ENCODE measurements at places on chromosomes 11 and 22.

DNA sequence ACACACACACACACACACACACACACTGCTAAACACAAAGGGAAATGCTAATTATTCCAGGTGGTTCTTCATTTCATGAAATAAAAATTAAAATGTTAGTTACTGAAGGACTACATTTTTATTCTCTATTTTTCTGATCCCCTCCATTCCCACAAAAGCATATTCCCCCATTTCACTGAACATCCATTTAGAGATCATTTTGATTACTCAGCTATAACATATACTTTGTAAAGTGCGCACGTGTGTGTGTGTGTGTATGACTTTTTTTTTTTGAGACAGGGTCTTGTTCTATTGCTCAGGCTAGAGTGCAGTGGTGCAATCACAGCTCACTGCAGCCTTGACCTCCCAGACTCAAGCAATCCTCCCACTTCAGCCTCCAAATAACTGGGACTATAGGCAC, 42.6 kb downstream of the SLC35F2 start:
- H3K27ac ChIP-seq, result no peak overlapping the region
- no peaks in the 10 kb centered on the region for H3K4me1 ChIP-seq
- no peak for DNase-seq
- no peak overlapping the region for H3K4me3 ChIP-seq
- H3K36me3 ChIP-seq, result peaks cover 2% of the 10 kb centered on the region
- H3K27me3 ChIP-seq, result no peaks in the 10 kb centered on the region

GRCh38 chr11:134398079-134398444, 14.0 kb downstream of the B3GAT1 start:
- no peak for DNase-seq
- no peaks in the 10 kb centered on the region for H3K36me3 ChIP-seq
- no peaks in the 10 kb centered on the region for H3K4me1 ChIP-seq
- H3K4me3 ChIP-seq, result no peak overlapping the region
- no peak overlapping the region for H3K27ac ChIP-seq
- peaks cover 2% of the 10 kb centered on the region for H3K27me3 ChIP-seq

- no peaks in the 10 kb centered on the region for H3K4me1 ChIP-seq
- H3K27me3 ChIP-seq, result no peaks in the 10 kb centered on the region
Observed at GRCh38 chr22:36086170-36086490, 57.5 kb upstream of the RBFOX2 start.

- no peak overlapping the region for H3K4me3 ChIP-seq
- H3K4me1 ChIP-seq, result peaks cover 11% of the 10 kb centered on the region
- no peaks in the 10 kb centered on the region for H3K27me3 ChIP-seq
- H3K36me3 ChIP-seq, result no peaks in the 10 kb centered on the region
Observed at GRCh38 chr11:62806611-62807121, 1.4 kb upstream of the NXF1 start.

GRCh38 chr11:64789331-64790204, 11.2 kb upstream of the SF1 start:
- no peak overlapping the region for H3K27ac ChIP-seq
- no peak overlapping the region for H3K4me3 ChIP-seq
- DNase-seq, result no peak
- H3K4me1 ChIP-seq, result peaks cover 21% of the 10 kb centered on the region

GRCh38 chr11:73157101-73158010, 15.2 kb upstream of the FCHSD2 start:
- no peaks in the 10 kb centered on the region for H3K36me3 ChIP-seq
- no peak overlapping the region for H3K27ac ChIP-seq
- no peak for DNase-seq
- H3K27me3 ChIP-seq, result no peaks in the 10 kb centered on the region

GRCh38 chr11:59224351-59224928, 11.7 kb upstream of the MPEG1 start:
- H3K27me3 ChIP-seq, result no peaks in the 10 kb centered on the region
- H3K4me3 ChIP-seq, result no peak overlapping the region

- H3K36me3 ChIP-seq, result no peaks in the 10 kb centered on the region
- no peak overlapping the region for H3K4me3 ChIP-seq
- H3K4me1 ChIP-seq, result no peaks in the 10 kb centered on the region
- no peak overlapping the region for H3K27ac ChIP-seq
Observed at GRCh38 chr11:73242251-73243092, 24.4 kb downstream of the P2RY2 start.

- no peak overlapping the region for H3K27ac ChIP-seq
- no peaks in the 10 kb centered on the region for H3K4me1 ChIP-seq
- no peak for DNase-seq
- H3K4me3 ChIP-seq, result no peak overlapping the region
- H3K27me3 ChIP-seq, result no peaks in the 10 kb centered on the region
Observed at GRCh38 chr11:74926304-74927030, 22.4 kb downstream of the XRRA1 start.

DNA sequence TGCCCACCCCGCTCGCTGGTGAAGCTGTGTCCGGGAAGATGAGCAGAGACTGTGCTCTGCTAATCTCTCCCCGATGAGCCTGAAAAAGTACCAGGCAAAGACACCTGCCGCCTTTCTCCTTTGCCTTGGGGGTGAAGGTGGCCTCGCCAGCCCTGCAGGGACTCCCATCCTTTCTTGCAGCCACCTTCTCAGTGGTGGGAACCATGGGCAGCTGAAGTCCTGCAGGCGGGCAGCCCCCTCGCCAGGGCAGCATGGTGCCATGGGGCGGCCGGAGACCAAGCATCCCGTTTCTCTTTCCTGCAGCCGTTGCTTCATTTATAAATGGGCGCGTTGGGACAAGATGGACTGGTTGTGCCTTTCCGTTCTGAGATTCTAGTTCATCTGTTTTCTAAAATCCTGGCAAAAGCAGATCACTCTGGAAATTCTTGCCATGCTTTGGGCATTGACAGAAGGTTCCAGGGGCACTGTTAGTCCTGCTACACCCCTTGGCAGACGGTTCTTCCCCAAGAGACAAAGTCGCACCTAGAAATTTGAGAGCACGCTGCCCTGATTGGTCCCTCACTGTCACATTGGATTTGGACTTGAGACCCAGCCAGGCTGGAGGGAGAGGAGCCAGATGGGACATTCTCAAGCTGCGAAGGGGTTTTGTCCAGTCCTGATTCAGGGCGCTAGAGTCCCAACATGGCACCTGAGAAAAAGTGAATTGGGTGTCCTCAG, 7.5 kb downstream of the CTTN start:
- no peak for DNase-seq
- no peaks in the 10 kb centered on the region for H3K36me3 ChIP-seq
- peaks cover 14% of the 10 kb centered on the region for H3K27me3 ChIP-seq
- no peak overlapping the region for H3K27ac ChIP-seq
- H3K4me3 ChIP-seq, result no peak overlapping the region

GRCh38 chr11:46161201-46161600, 39.9 kb upstream of the PHF21A start:
- H3K27me3 ChIP-seq, result no peaks in the 10 kb centered on the region
- no peak for DNase-seq
- no peaks in the 10 kb centered on the region for H3K36me3 ChIP-seq
- H3K4me3 ChIP-seq, result no peak overlapping the region

- peaks cover 9% of the 10 kb centered on the region for H3K4me1 ChIP-seq
- no peak overlapping the region for H3K4me3 ChIP-seq
- no peaks in the 10 kb centered on the region for H3K27me3 ChIP-seq
- H3K27ac ChIP-seq, result peak overlapping the region; percentile 43
Observed at GRCh38 chr22:23237201-23237798, 57.0 kb downstream of the BCR start.

- H3K4me3 ChIP-seq, result no peak overlapping the region
- no peak for DNase-seq
- peaks cover 4% of the 10 kb centered on the region for H3K27me3 ChIP-seq
- H3K27ac ChIP-seq, result no peak overlapping the region
- no peaks in the 10 kb centered on the region for H3K36me3 ChIP-seq
Observed at GRCh38 chr22:16964366-16964765, 43.7 kb downstream of the GAB4 start.

- H3K4me3 ChIP-seq, result no peak overlapping the region
- H3K27me3 ChIP-seq, result no peaks in the 10 kb centered on the region
- H3K4me1 ChIP-seq, result peaks cover 36% of the 10 kb centered on the region
- no peak overlapping the region for H3K27ac ChIP-seq
- DNase-seq, result no peak
Observed at GRCh38 chr22:26601726-26602125, 11.8 kb upstream of the TPST2 start.

DNA sequence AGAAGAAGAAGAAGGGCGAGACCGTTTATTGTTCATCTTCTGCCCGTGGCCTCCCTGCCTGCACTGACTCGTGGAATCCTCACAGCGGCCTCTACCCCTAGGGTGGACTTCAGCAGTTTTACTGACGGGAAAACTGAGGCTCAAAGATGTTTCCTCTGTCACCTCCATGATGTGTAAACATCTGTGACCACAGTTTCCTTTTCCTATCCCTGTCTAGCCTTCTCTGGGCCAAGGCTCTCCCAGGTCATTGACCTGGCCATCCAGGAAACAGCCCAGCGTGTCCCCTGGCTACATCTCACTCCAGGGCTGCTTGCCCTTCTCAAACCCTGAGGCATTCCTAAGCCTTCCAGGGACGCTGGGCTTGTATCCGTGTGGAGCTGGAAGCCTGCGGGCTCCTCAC, 49.0 kb upstream of the GCAT start:
- H3K36me3 ChIP-seq, result peaks cover 61% of the 10 kb centered on the region
- no peaks in the 10 kb centered on the region for H3K27me3 ChIP-seq
- no peak overlapping the region for H3K4me3 ChIP-seq
- H3K27ac ChIP-seq, result no peak overlapping the region
- H3K4me1 ChIP-seq, result no peaks in the 10 kb centered on the region

DNA sequence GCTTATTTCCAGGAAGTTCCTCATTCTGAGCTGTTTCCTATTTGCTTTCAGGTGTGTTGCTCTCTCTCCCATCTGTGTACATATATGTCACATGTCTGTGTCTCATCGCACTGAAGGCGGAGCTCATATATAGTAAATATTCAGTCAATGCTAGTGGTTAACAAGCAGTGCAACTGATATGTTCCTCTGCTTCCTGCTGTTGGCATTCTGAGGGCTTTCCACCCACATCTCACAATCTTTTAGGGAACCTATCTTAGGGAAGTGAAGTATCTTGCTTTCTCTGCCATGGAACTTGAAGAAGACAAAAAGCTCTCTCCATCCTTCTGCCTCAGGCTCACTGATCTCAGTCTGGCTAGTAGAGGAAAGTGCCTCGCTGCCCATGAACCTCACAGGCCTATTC, 139.8 kb downstream of the TTC17 start:
- H3K4me3 ChIP-seq, result no peak overlapping the region
- H3K27me3 ChIP-seq, result no peaks in the 10 kb centered on the region
- no peaks in the 10 kb centered on the region for H3K4me1 ChIP-seq
- H3K36me3 ChIP-seq, result peaks cover 11% of the 10 kb centered on the region
- H3K27ac ChIP-seq, result no peak overlapping the region

GRCh38 chr11:114880442-114880841, 202.1 kb downstream of the NXPE2 start:
- H3K4me1 ChIP-seq, result no peaks in the 10 kb centered on the region
- no peaks in the 10 kb centered on the region for H3K36me3 ChIP-seq
- H3K27me3 ChIP-seq, result no peaks in the 10 kb centered on the region
- no peak overlapping the region for H3K27ac ChIP-seq

- H3K4me3 ChIP-seq, result no peak overlapping the region
- H3K4me1 ChIP-seq, result no peaks in the 10 kb centered on the region
- no peak overlapping the region for H3K27ac ChIP-seq
- H3K36me3 ChIP-seq, result no peaks in the 10 kb centered on the region
- H3K27me3 ChIP-seq, result no peaks in the 10 kb centered on the region
Observed at GRCh38 chr11:27241311-27242122, 121.5 kb downstream of the CCDC34 start.

DNA sequence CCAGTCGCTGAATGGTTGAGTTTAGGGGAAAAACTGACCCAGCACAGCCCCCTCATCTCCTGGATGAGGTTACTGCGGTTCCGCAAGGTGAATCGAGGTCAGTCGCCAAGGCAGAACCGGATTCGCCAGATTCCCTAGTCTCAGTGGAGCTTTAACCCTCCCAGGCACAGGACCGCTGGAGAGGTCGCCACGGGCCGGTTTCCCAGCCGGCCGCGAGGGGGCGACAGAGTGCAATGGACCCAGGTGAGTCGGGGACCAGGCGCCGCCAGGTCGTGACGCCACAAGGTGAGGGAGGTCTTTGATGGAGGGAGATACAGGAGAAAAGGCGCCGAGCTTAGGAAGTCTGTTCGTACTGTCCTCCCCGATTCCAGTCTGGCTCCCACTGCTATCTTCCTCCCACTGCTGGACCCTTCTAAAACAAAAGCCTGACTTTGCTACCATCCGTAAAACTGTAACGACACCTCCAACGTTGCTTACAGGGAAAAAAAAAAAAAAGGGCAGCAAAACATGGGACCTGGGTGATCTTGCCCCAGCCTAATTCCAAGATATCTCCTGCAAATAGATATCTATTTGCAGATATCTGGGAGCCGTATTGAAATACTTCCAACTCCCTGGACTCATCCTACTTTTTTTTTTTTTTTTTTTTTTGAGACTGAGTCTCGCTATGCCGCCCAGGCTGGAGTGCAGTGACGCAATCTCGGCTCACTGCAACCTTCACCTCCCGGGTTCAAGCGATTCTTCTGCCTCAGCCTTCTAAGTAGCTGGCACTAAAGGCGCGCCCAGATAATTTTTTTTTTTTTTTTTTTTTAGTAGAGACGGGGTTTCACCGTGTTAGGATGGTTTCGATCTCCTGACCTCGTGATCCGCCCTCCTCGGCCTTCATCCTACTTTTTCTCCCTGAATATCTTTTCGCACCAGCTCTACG, 1.4 kb upstream of the GGA1 start:
- peaks cover 39% of the 10 kb centered on the region for H3K4me1 ChIP-seq
- peak; percentile 89 for DNase-seq
- H3K4me3 ChIP-seq, result peak overlapping the region; percentile 46
- H3K27ac ChIP-seq, result peak overlapping the region; percentile 99

DNA sequence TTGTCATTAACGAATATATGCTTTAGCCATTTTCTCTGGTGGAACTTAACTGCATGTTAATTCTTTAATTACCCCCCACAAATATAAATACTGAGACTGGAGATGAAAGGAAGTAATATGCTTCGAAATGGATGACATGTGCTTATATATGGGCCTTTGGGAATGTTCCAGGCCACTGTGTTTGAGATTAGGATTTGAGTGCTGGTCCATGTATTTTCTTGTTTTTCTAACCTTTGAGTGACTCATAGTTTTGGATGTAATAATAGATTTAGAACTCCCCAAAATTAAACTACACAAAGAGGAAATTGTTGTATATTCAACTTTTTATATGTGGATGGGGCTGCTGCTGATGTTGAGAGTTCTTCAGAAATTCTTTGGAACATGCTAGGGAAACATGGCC, 54.2 kb downstream of the EXT2 start:
- H3K27me3 ChIP-seq, result no peaks in the 10 kb centered on the region
- peaks cover 25% of the 10 kb centered on the region for H3K36me3 ChIP-seq
- no peaks in the 10 kb centered on the region for H3K4me1 ChIP-seq
- no peak overlapping the region for H3K4me3 ChIP-seq

- peaks cover 4% of the 10 kb centered on the region for H3K4me1 ChIP-seq
- no peak overlapping the region for H3K27ac ChIP-seq
- H3K36me3 ChIP-seq, result peaks cover 25% of the 10 kb centered on the region
Observed at GRCh38 chr22:36470994-36471331, 10.5 kb downstream of the TXN2 start.

GRCh38 chr11:31246451-31247165, 122.9 kb downstream of the DCDC1 start:
- DNase-seq, result no peak
- no peaks in the 10 kb centered on the region for H3K4me1 ChIP-seq
- no peaks in the 10 kb centered on the region for H3K27me3 ChIP-seq
- H3K4me3 ChIP-seq, result no peak overlapping the region
- H3K27ac ChIP-seq, result no peak overlapping the region

Measured in T-cell (primary cell).